ENCODE measurements at places on chromosomes 2 and 18.

DNA sequence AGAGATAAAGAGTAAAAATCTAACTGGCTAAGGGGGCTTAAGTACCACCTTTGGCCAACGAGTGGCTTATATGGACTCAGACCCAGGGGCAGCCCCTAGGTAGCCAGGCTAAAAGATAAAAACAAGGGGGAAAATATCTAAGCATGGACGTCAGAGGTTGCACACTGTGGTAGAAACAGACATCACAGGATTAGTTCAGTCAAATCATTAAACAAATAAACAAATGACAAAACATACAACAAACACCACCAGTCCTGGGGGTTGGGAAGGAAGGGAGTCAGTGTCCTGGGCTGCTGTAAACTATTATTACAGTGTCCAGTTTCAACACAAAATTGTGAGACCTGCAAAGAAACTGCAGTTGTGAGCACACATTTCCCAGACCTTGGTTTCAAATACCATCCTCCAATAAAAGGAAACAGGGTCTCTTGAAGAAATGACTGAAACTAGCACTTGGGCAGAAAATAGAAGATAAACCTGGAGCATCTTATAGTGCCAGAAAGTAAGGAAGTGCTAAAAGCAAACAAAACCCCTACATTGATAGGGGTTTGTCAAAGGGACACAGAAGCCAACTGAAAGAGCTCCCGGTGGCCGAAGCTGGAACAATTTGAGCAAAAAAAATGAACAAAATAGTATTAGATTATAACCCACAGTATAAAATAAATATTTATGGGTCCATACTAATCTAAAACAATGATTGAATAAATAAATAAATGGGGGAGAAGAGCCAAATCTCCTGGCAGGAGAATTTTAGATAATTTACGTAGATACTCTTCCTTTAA, 154.8 kb upstream of the KLF7 start:
- DNase-seq = no peak

DNA sequence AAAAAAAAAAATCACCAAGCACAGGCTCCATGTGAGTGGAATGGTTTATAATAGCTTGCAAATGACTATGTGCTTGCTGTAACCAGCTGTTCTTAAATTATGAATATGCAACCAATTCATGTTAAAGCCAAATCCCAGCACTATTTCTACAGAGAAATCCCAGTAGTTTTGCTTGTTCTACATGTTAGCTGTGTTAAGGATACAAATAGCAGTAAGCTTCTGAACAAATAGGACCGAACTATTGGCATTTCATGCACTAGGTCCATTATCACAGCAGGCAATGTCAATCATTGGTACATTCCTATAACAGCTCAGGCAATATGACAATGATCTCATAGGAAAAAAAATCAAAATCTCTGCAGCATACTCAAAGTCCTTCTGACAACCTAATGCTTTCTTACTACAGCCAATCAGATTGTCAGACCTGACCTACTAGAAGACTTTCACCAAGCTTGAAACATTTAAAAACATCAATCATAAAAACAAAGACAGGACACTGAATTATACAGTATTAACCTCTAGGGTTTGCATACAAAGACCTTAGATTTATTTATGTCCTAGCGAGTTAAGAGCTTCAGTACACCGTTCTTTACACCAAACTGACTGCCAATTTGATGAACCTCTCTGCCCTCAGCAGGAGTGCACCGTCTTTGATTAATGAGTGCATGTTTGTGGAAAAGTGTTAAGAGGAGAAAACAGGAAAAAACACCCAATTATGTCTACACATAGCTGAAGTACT, 6.4 kb downstream of the BAZ2B start:
- no peak for DNase-seq

DNA sequence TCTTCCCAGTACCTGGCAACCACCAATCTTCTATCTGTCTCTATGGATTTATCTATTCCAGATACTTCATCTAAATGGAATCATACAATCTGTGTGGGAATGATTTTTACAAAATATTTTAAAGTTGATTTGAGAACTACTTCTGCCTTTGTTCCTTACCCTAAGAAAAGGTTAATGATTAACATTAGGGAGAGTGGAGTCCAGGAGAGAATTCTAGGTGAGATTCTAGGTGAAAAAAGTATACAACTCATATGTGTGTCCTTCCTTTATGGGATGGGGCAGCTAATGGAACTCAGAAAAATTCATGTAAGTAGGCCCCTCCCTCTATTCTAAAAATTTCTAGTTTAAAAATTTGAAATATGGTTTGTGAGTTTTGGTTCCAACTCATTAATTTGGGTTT, 35.9 kb upstream of the WDSUB1 start:
- no peak for DNase-seq

- no peak for DNase-seq
Observed at GRCh38 chr2:45726188-45726587, 74.7 kb downstream of the PRKCE start.

DNA sequence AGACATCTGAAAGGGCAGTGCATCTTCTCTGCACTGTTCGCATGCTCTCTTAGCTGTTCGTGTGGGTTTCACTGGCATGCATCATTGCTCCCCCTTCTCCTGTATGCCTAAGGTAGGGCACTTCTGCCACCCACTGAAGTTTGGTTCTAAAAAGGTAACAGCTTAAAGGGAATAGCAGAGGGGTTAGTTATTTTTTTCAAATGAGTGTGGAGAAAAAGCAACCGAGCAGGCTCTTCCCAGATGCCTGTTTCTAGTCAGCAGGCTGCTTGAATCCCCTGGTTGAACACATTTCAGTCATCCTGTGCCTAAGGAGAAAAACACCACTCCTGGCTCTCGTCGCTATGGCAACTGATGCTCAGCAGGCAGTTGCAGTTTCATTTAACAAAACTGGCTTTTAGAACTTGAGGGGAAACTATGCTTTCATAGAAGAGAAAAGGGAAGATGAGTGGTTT, 69.8 kb upstream of the GALNT3 start:
- DNase-seq = no peak

DNA sequence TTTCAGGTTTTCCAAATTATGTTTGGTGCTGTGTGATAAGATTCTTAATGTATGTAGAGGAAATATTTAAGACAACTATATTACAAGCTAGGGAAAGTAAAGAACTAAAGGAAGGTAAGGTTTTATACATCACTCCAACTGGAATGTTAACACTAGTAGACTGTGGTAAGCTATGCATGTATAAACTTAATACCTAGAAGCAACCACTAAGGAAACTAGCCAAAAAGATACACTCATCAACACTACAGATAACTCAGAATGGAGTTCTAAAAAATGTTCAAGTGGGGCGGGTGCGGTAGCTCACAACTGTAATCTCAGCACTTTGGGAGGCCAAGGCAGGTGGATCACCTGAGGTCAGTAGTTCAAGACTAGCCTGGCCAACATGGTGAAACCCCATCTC, 37.8 kb upstream of the MALL start:
- no peak for DNase-seq

GRCh38 chr2:146804288-146804687, 1040.5 kb upstream of the ACVR2A start:
- no peak for DNase-seq

- no peak for DNase-seq
Observed at GRCh38 chr2:122481717-122482116, 726.3 kb downstream of the TSN start.

DNA sequence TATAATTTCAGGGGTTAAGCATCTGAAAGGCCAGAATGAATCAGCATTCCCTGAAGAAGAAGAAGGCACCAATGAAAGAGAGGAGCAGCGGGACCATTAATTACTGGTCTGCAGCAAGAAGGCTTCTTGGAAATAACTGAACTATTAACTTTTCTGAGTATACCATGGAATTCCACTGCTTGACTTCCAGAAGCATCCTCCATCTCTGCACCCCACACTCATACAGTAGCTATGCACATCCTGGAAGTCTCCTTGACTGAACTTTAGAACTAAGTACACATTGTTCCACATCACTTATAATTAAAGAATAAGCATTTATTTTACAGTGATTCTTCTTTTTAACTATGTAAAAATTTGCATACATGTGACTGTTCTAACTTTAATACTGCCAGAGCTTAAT, 131.5 kb downstream of the PPP1R1C start:
- no peak for DNase-seq

DNA sequence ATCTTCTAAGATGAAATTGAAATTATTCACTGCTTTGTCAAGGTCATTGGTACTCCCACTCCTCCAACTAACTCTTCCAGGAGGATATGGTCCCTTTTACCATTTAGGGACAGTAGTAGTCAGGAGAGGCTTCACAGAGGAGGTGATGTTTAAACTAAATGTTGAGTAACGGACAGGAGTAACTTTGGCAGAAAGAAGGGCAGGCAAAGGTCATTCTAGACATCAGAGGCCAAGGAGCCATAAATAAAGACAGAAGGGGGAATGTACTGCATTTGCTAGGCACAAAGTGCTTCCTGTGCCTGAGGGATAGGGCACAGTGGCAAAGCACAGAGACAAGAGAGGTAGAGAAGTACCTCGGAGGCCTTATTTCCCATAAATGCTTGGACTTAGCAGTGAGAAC, 14.6 kb upstream of the ACMSD start:
- no peak for DNase-seq

DNA sequence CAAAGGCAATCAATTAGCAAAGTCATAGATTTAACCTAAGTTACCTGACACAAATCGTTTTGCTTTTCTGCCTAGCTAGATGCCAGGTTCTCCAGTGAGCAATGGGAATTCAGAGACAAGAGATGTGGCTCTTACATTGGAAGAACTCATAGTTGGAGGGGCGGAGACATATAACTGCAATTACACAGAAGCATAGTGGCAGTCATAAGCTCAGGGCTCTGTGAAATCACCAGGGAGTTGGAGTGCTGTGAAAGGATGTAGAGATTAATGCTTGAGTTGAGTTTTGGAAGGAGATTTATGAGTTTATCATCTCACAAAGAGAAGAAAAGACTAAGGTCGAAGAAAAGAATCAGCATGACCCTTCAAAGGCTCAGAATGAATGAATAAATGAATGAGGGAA, 457.2 kb upstream of the TRIB2 start:
- DNase-seq = no peak

- peak; percentile 12 for DNase-seq
Observed at GRCh38 chr18:47754311-47755101, 176.0 kb downstream of the SMAD2 start.

DNA sequence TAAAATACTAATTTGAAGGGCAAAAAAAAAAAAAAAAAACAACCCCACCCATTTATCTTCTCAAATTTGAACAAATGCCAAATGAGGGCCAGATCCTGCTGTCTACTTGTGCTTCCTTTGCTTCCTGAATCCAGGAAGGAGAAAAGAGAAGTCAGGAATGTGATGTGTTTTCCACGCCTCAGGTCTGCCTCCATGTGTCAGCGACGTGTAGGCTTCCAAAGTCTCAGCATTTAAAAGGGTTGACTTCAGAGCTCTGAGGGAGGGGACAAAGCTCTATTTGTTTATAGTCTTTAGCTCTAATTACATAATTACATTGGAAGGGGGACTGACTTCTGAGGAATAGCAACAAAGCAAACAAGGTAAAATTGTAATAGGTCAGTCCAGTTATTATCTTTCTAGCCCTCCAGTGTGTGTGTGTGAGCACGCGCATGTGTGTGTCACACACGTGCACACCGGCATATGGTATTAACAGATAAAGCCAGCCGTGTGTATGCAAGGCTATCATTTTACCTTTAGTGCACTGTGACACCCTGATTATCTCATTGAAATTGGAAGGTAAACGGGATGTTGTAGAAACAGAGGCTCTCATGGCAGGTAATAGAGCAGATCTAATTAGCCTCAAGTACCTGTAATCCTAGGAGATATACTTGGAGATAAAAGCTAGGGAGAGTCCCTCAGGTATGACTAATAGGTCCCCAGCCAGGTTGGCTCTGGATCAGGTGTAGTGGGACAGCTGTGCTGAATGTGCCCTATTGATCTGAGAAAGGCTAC, 911.4 kb upstream of the ZEB2 start:
- no peak for DNase-seq

DNA sequence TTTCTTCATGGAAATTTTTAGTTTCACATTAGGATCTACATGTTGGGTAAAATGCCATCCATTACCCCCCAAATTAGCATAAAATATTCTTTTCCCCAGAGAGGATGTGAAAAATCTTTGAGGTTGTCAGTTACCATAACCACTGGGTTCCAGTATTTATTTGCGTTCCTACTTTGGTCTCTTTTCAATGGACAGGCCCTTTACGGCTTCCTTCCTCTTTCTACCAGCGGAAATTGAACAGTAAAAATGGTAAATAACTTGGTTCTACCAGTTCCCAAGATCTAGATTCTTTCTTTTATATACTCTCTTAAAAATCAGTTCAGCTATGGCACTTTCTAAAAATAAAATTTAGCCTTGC, 169.2 kb upstream of the APCDD1 start:
- no peak for DNase-seq

DNA sequence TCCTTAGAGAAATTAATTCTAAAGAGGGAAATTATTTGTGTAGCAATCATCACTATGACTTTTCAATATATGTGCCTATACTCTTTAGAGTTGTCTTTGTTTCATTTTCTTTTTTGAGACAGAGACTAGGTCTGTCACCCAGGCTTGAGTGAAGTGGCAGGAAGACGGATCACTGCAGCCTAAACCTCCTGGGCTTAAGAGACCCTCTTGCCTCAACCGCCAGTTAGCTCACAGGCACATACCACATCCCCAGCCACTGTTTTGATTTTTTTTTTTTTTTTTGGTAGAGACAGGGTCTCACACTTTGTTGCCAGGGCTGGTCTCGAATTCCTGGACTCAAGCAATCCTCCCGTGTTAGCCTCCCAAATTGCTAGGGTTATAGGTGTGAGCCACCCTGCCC, 12.4 kb downstream of the YWHAQ start:
- DNase-seq = peak; percentile 33

DNA sequence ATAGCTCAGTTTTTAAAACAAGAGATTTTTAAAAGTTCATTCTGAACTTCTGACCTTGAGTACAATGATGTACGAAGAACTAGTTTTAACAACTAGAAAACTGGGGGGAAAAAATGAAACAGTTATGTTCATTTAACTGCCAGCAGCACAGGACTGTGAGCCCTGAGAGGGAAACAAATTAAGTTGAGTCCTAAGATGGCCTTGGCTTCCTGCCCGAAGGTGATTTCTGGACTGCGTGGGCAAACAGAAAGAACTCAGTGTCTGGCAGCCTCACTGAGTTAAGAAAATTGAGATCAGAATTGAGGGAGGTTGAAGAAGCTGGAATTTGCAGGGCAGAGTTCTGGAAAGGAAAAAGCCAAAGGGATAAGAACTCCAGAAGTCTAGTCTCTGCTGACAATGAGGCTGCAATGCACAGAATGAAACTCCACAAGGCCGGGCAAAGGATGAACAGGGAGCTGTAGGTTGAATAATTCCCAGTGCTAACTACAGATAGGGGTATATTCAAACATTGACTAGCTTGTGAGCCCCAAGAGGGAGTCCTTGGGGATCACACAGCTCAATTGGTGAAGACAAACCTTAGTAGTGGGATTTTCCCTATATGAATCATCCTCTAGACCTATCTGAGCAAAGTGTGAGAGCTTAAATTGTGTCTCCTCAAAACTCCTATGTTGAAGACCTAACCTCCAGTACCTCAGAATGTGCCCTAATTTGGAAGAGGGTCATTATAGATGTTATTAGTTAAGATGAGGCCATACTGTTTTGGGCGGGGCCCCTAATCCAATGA, 13.1 kb upstream of the CRACDL start:
- no peak for DNase-seq

- DNase-seq = peak; percentile 7
Observed at GRCh38 chr2:113116100-113116958, 11.1 kb upstream of the IL1RN start.

GRCh38 chr2:3399829-3400228, 20.3 kb downstream of the TRAPPC12 start:
- no peak for DNase-seq
